Epithelial cell of prostate (primary cell): ENCODE measurements at places on chromosomes 7 and 10.

DNA sequence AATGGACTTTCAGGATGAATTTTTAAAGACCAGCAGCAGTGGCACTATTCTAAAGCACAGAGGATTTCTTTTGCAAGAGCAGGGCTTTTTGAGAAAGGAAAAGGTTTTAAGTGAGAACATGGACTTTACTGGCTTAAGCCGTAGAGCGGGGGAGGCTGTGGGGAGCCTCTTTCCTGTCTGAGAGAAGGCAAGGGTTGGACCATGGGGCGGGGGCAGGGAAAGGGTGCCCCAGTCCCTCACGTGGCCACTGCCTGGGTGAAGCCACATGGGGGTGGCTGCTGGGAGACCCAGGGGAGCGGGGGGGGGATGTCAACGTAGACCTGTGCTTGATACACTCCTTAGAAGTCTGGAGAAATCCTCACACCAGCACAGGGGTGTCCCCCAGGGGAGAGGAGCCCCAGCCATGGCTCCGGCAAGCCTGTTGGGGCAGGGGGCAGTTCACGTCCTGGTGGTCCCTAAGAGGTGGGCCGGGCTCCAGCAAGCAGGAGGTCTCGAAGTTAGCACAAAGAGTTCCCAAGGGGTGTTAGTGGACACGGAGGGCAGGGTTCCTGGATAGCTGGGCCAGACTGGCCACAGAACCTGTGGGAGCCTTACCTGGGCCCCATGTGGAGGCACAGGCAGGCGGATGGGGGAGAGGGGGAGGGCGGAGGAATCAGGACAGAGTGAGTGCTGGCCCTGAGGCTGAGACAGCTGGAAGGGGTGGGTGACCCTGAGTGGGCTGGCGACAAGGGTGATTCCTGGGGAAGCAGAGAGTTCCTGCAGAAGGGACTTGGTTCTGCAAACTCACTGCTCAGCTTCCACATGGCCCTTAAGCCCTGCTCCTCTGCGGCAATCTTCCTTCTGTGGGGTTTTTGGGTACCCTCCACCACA lies 36.9 kb upstream of the ELFN1 start:
- no peak for DNase-seq

DNA sequence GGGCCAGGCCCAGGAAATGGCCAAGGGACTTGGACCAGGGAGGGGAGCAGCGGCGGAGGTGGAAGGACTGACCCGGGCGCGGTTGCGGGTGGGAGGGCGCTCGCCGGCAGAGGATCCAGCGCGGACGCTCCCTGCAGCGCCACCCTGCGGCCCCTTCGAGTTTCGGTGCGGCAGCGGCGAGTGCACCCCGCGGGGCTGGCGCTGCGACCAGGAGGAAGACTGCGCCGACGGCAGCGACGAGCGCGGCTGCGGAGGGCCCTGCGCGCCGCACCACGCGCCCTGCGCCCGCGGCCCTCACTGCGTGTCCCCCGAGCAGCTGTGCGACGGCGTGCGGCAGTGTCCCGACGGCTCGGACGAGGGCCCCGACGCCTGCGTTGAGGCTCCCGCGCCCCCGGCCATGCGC lies 16.8 kb upstream of the ZNF467 start:
- DNase-seq, result no peak

DNA sequence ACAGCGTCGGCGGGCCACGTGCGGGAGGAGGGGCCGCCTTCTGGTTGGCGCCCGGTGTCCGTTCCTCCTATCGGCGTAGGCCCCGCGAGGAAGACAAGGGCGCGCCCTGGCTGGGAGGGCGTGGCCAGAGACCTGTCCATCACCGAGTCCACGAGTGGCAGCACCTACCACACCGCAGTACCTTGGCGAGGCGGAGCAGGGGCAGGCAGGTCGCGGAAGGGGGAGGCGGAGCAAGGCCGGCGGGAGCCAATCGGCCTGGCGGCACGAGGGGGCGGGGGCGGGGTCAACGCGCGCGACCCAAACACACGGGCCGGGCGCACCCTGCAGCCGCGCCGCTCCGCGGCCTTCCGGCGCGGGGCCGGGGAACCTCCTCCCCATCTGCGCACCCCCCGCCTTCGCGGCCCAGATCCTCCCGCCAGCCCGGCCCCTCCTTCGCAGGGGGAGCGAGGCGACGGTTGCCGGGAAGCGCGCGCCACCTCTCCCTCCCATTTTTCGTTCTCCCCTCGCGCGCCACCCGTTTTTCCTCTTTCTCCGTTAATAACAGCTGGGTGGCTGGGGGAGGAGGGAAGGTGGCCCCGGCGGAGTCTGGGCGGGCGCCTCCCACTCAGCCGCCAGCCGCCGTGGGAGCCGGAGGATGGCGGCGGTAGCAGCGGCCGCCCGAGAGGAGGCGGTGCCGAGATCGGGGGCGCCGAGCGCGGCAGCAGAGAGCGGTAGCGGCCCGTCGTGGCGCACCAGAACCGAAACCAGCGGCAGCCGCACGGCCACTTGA lies at the start of gene ZNRF2:
Gene ZNRF2, plus strand, starts transcription at position 300 of the 769 bp plus-strand sequence. CDS start 761 bp downstream, outside the sequence.
- peak; percentile 99 for DNase-seq

DNA sequence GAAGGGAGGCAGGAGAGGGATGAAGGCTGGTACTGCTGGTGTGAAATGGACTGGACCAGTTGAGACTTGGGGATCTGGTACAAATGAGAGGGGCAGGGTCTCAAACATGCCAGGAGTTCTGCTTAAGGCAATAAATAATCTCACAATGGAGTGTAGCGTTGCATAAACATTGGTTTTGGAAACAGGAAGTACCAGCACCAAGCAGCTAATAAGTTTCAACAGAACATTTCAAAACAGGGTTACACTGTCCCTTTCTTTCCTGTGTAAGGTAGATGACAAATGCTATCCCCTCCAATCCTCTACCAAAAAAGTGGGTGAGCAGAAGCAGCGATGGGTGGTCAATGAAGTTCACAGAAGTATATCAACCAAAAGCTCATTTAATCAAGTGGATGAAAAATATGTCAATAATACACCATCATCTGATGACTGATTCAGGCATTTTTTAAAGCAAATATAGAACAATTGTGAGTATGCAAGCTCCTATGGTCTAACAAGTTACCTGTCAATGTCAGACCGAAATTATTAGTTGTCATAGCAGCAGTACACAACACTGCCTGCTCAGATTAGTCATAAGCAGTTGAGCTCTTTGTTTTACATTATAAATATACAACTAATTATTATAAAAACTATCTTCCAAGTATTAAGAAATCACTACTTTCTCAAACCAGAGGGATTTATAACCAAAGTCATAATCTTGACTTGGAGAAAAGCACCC lies 220.0 kb downstream of the FAM107B start:
- DNase-seq, result no peak

- no peak for DNase-seq
These were observed 108.8 kb upstream of the PCLO start for GRCh38 chr7:83271212-83272099.

DNA sequence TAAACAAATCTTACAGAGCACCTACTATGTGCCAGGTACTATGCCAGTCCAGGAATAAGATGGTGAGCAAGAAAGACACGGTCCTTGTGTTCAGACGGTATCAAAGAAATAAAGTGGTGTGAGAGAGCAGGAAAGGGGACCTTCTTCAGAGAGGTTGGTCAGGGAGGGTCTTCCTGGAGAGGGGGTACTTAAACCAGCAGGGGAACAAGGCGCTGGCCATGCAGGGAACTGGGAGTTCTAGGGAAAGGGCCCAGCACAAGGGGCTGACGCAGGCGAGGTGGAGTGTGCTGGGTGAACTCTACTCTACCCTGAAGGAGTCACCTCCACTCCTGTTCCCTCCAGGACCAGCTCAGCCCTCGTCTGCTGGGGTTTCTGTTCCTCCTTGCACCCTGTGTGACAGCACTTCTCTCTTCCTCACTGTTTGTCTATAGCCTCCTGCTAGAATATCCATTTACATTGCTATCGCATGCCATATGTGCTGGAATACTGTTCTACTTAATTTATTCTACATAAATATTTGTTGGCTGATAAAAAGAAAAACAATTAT lies 73.5 kb downstream of the AOAH start:
- DNase-seq, result no peak

GRCh38 chr10:129467359-129468064 lies 471 bp downstream of the MGMT start:
- no peak for DNase-seq

GRCh38 chr10:114272696-114273095 lies 33.6 kb downstream of the VWA2 start:
- no peak for DNase-seq

GRCh38 chr7:45203459-45203858 lies 45.9 kb downstream of the RAMP3 start:
- no peak for DNase-seq

- no peak for DNase-seq
These were observed 24.3 kb upstream of the ITGB8 start for GRCh38 chr7:20306180-20306946.

DNA sequence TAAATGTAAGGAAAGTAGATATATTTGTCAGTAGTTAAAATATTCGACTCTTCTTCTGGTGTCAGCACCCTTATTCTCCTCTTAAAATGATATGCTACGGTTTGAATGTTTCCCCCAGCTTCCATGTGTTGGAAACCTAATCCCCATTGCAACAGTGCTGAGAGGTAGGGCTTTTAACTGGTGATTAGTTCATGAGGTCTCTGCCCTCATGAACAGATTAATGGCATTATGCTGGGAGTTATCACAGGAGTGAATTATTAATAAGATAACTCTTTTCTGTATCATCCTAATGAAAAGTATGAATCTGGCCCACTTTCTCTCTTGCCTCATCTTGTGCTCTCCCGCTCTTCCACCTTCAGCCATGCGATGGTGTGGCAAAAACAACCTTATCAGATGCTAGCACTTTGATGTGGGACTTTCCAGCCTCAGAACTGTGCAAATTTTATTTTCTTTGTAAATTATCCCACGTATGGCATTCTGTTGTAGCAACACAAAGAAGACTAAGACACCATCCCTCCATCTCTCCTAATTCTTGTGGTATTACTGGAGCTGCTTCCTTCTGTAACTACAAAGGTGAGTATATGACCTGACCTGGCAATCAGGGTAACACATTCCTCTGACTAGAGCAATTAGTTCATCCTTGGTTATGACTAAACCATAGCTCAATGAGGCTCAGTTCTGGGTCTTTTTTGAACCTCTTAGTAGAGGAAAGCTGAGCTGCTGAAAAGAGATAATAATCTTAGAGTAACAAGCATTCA lies 171.1 kb upstream of the TMEM196 start:
- no peak for DNase-seq

GRCh38 chr7:149430192-149430591 lies 30.7 kb downstream of the ZNF777 start:
- no peak for DNase-seq

DNA sequence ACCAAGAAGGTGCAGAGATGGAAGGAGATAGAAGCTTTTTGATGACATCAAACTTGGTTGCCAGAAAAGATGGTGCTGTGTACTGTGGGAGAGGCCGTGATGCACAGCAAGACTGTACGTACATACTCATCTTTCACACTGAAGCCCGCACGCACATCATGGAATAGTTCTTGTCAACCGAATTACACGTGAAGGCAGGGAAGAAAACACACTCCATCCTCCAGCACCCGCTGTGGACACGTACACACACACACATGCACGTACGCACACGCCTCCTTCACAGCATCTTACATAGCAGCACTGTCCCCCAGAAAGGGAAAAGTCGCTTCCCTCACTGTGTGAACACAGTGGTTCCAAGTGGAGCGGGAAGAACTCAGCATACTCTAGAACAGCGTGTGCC lies 54.5 kb upstream of the DDC start:
- no peak for DNase-seq

- peak; percentile 51 for DNase-seq
These were observed 134.9 kb upstream of the ANK3 start for GRCh38 chr10:60524541-60524940.

- DNase-seq, result peak; percentile 12
These were observed 5.0 kb downstream of the EPHB6 start for GRCh38 chr7:142859829-142860228.
